ENCODE measurements at places on chromosomes 2 and 18.

DNA sequence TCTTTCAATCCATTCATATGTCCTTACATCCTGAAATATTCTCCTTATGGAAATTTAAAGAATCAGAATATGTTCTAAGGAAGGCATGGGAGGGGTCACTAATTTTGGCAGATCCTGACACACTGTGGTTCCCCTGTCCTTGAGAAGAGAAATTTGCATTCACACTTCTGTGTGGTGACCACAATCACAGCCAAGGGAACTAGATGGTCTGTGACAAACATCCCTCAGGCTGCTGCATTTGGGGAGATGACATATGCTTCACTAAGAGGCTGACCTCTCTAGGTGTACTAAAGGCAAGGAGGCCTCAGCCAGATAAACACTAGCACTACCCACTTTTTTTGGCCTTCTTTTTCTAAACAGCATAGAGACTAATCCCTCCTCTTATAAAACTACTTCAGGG is 129.6 kb downstream of the MREG start:
- DNase-seq = no peak

GRCh38 chr2:74532222-74532621 is 2.5 kb downstream of the HTRA2 start:
- DNase-seq = no peak

- DNase-seq = no peak
Observed at GRCh38 chr18:70382017-70382416, 93.2 kb downstream of the SOCS6 start.

- no peak for DNase-seq
Observed at GRCh38 chr2:32502941-32503340, 124.9 kb upstream of the TTC27 start.

DNA sequence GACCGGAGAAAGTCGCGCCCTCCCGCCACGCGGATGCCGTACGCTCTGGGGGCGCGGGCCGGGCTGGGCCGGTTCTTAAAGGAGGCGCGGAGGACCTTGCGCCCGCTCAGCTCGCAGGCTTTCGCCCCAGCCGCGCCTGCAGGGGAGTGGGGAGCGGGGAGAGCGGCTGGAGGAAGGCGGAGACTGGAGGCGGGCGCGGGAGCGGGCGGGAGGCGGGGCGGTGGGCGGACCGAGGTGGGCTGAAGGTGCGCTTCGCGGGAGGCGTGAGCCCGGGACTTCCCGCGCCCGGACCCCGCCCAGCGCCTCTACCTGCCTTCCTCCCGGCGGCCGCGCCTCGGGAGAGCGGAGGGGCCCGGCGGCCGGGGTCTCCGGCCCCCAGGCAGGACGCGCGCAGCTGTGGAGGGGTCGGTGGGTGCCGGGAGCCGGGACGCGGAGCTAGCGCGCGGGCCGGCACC is at the start of gene ADRA2B:
TSS of gene ADRA2B (minus strand) at position 148 of the 455 bp plus-strand sequence. CDS start 422 bp downstream, outside the sequence.
- DNase-seq = peak; percentile 74

DNA sequence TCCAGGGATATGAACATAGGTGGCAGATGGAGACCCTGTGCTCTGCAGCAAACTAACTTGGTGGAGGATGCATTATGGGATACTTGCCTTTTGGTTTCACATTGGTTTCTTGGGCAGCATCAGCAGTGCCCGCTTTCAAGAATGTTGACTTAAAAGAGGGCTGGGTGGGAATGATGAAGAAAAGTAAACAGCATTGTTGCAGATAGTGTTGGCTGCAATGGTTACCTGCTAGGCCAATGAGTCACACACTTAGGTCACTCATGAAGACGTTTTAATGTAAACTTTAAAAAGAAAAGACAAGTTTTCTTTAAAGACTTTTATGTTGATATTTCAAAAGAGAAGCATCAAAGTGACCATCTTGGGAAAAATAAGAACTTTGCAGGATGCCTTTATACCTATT is 26.1 kb upstream of the FAM237A start:
- DNase-seq = no peak

- no peak for DNase-seq
Observed at GRCh38 chr18:28512357-28512756, 335.4 kb upstream of the CDH2 start.

DNA sequence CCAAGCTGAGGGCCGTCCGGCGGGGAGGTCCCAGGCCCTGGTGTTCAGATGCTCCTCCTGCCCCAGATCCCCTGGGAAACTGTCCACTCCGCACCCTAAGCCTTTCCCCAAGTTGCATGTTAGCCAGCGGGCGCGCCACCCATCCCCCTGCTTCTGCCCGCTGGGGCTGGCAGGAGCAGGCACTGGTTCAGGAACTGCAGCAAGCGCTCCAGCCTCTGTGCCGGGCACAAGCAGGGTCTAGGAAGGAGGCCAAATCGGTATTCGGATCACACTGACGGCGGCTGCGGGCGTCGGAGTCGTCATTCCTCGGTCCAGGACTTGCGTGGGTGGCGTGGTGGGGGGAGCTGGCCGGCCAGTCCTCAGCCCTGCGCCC is 53.7 kb downstream of the FAM168B start:
- DNase-seq = no peak

DNA sequence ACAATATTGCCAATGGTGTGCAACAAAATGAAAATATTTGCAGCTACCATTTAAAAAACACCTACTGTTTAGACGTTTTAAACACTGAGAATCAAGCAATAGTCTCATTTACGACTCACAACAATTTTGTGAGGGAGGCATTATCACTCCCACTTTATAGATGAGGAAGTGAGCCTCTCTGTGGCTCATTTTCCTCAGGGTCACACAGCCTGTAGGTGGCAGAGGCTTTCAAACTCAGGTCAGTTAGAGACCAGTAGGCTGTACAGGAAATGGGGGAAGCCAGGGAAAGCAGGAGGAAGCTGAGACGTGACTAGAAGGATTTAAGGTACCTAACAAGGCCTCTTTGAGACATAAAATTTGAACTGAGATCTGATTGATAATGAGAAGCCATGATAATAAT is 95.0 kb upstream of the ZNF521 start:
- no peak for DNase-seq

DNA sequence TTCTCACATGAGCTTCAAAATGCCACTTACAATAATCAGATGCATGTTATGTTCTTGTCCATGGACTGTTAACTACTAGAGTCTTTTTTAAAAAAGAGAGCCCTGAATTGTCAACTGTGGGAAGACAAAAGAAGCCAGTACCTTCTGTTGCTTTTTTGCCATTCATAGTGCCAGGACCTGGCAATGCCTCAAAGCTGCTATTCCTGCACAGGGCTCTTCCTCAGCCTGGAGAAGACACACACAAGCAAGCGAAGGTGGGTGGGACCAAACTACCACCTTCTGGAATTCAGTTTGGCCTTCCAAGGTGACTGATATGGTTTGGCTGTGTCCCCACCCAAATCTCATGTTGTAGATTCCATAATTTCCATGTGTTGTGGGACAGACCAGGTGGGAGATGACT is 160.6 kb downstream of the AFF3 start:
- no peak for DNase-seq

GRCh38 chr2:176653479-176654443 is 384.5 kb downstream of the MTX2 start:
- no peak for DNase-seq

- DNase-seq = no peak
Observed at GRCh38 chr2:142874293-142874814, 3.1 kb upstream of the KYNU start.

- no peak for DNase-seq
Observed at GRCh38 chr18:74856434-74856833, 258.8 kb downstream of the ZNF407 start.

- no peak for DNase-seq
Observed at GRCh38 chr2:81872006-81872405, 1567.5 kb upstream of the LRRTM1 start.

DNA sequence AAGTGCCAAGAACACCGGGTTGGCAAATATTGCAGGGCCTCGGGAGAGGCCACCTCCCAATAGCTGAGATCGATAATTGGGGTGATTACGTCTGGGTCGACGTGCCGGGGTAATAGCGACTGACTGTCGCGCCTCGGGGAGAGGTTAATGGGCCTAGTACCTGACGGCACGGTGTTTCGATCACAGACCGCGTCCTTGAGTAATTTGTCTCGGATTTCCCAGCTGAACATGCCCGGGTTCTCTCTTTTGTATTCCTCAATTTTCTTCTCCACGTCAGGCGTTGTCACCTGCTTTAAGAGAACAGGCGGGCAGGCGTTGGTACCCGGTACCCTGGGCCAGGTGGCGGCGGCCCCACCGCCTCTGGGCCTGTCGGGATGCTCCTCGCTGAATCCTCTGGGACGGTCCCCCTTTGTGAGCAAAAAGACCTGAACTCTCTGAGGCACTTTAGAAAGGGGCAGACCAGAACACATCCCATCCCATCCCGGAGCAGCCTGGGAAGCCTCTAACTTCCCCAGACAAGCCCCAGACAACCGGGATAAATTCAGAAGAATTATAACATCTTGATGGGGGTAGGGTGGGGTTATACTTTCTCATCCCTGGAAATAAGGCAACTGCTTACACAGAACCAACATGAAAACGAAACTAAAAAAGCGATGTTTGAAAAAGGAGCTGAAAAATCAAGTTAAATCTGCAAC is 3.3 kb downstream of the PAX3 start:
- no peak for DNase-seq

GRCh38 chr2:11377928-11378545 is 33.6 kb upstream of the ROCK2 start:
- DNase-seq = no peak

- DNase-seq = no peak
Observed at GRCh38 chr2:109079590-109079989, 49.4 kb upstream of the SH3RF3 start.

DNA sequence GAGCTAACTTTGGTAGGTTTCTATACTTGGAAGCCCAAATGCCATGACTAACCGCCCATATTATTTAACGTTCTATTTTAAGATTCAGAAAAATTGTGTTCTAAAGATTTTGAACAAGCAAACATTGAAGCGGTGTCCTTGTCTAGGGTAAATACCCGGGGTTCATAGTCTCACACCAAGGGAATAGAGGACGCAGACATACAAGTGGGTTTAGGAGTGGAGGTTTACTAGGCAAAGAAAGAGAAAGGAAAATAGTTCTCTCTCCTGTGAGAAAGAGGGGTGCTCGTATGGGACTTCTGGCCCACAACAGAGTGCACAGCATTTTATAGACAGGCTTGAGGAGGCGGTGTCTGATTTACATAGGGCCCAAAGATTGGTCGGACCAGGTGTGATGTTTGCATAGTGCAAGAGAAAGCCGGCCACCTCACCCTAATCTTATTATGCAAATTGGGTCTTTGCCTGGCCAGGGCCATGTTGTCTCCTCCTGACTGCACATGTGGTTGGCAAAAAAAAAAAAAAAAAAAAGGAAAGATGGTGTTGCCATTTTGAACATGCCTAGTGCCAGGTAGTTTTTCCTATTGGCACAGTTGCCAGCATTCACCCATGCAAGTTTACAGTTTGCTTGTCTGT is 1062.6 kb downstream of the LRP1B start:
- no peak for DNase-seq

DNA sequence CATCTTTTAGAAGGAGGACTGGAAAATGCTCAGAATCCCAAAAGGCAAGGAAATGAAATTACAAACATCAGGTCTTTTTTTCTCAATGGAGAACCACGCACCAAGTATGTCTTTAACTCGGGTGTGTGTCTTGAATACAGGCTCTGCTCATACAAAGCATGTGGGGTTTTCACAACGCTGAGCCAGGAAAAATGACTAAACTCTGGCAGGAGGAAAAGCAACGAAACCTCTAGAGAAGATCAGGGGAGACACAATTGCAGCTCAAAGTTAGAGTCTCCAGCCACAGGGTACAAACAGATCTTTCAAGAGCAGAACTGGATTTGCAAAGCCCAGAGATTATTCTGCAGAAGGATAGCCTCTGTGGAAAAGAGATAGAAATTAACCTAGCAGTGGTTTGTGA is 42.8 kb upstream of the TPO start:
- no peak for DNase-seq

DNA sequence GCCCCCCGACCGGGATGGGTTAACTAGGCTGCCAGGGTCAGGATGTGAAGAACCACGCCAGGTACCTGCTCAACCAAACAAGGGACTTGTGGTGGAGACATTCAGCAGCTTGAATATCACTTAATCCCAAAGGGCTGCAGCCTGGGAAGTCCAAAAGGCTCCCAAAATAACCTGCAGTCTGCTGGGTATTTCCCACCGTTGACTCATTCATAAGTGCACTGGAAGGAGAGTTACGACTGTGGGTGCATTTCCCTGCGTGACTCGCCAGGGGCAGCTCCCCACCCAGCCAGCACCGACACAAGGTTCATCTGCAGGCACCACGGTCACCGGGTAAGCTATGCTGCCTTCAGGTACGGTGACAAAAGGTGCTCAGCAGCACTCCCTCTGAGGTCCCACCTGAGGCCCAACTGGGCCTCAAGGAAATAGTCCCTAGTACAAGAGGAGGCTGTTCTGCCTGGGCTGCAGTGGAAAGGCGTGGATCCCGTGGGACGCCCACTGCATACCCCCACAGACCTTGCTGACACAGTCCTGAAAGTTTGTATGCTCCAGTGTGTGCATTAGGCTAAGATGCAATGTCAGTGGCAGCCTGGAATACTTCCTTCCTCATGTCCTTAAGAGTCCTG is 86.5 kb downstream of the UXS1 start:
- no peak for DNase-seq

DNA sequence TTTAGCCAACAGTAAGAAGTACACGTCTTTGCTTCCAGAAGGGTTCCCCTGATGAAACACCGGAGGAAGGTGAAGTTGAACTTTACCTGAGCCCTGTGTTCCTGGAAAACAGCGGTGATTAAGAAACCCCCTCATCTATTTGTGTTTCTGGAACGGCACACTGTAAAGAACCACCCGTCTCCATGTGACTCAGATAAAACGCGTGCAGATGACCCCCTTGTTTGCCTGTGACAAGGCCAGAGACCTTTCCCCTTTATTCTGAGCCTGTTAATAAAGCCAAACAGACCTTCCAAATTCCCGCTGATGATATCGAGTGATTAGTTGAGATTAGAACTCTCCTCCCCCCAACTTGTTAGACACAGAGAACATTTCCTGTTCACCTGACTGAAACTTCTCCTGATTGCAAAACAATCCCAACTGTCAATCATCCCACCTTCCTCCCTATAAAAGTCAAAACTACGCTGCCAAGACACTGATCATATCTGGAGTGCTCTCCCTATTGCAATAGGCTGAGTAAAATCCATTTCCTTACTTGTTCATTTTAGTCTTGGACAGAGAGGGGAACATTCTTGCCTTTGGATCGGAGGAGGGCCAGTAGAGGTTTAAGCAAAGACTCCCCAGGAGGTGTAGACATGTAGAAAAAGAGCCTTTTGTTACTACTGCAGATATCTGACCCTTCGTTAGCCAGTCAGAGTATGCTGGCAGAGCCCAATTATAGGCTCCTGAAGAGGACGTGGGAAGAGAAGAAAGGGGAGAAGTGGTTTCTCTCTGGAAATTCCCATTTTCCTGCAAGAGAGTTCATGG is 914 bp upstream of the IWS1 start:
- no peak for DNase-seq

GRCh38 chr18:48161911-48162698 is 231.6 kb upstream of the SMAD2 start:
- no peak for DNase-seq

DNA sequence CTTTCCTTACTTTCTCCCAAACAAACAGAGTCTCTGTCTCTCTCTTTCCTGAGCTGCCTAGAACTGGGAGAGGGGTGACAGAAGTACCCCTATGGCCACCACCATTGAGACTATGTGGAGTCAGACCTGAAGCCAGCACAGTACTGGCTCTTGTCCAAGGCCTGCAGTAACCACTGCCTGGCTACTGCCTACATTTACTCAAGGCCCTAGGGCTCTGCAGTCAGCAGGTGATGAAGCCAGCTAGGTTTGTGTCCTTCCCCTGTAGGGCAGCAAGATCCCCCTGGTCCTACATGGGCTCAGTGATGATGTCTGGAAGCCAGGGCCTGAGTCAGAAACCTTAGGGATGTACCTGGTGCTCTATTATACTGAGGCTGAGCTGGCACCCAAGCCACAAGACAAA is 12.2 kb downstream of the MYO3B start:
- DNase-seq = no peak

- no peak for DNase-seq
Observed at GRCh38 chr2:188425266-188425665, 133.6 kb downstream of the GULP1 start.

All from renal cortex interstitium (tissue), 15 donors.